ENCODE measurements at places on chromosomes 2 and 18.

DNA sequence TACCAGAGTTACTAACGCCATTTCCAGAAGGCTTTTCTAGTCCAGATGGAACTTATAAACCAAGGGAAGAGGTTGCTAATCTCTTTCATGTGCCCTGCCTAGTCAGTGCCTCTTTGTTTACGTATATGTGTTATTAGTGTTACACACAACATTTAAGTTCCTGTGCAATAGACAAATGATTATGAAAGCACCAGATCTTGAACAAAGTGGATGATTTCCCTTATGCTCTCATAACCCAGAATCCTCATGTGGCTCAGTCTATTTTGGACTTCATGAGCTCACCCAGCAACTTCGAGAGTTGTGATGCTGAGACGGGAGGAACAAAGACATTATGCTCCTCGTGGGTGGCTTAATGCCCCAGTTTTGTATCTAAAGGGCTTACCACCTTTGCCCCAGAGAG lies 214.4 kb upstream of the SP5 start:
- DNase-seq, result no peak

DNA sequence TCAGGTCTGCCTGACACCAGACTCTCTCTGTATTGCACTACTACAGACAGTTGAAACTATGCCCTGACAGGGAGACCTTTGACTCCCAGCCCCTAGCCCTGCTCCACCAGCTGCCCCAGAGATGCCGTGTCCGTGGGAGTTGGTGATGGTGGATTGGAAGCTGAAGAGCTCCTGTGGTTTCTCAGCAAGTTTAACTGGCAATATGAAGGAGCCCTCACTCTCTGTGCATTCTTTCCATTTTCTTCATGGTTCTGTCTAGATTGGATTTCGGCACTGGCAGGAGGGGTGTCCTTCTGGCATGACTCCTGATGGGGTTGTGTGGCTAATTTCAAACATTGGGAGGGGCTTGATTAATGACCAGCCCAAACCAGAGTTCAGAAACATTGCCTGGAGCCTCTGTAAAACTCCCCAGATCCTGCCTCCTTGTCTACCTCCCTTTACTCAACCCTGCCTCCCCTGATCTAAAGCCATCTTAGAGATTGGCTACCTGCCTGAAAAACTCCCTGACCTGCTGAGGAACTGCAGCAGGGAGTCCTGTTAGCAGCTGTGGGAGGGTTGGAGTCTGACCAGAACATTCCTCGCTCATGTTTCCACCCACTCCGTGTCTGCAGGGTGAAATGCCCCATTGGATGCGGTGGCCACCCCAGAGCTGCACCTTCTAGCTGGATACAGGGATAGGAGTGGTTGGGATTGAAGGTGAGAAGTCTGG lies 206.9 kb upstream of the SPRED2 start:
- DNase-seq, result no peak

DNA sequence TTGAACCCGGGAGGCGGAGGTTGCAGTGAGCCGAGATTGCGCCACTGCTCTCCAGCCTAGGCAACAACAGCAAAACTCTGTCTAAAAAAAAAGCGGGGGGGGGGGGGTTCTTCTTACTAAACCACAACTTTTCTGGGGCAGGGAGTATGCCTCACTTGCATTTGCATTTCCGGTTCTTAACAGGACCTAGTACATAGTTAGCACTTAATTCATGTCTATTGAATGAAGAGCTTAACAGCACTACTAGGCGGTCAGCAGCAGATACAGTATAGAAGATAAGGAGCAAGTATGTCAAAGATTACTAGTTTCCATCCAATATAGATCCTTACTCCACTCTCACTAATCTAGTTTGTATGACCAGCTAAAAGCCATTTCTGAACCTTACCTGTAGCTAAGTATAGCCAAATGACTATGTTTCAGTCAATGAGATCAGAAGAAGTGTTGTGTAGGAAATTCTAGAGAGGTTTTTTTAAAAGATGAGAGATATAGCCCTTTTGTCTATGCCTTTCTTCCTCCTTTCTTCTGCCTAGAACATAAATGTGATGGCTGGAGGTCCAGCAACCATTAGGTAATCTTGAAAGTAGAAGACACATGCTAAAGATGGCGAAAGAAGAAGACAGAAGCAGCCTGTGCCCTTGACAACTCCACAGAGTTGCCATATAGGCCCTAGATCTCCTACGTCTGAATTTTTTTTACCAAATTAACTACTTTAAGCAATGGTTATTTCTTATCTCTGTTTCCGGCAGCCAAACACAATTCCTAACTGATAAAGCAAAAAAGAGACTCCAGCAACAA lies 11.3 kb downstream of the HYCC2 start:
- DNase-seq, result no peak

DNA sequence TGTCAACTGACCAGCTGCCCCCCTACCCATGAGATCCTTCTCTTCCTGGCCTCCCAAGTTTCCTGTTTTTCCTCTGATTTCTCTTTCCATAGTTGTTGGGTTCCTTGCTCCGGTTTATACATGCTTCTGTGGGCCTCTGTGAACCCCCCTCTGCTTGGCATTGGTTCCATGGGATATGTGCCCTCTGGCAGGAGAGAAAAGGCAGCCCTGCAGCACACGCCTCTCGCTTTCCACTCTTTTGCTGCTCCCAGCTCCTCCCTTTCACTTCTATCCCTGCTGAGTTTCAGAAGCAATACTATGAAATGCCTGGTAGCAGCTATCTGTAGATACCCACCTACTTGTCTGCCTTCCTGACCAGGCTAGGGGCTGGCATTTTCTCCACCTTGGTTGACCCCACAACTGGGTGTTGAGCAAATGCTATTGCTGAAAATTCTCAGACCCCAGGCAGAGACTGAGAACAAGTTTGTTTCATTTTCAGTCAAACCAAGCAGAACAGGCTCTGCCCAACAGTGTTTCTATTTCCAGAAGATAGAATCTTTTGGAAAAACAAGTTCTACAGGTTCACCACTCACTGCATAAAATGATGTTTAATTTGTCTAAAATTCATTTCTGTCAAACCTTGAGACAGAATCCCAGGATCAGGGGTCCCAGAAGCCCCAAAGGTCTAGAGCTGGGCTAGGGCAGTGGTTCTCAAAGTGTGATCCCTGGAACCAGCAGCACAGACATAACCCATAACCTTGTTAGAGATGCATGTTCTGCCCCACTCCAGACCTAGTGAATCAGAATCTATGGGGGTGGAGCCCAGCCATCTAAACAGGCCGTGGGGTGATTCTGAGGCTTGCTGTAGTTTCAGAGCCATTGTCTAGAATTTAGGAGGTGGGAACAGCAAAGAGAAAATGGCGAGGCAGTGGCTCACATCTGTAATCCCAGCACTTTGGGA lies 13.4 kb downstream of the CAPG start:
- DNase-seq, result no peak

GRCh38 chr2:175684466-175684865 lies 317.6 kb downstream of the LNPK start:
- no peak for DNase-seq

- DNase-seq, result no peak
Observed at GRCh38 chr2:217947383-217948350, 55.1 kb downstream of the TNS1 start.

DNA sequence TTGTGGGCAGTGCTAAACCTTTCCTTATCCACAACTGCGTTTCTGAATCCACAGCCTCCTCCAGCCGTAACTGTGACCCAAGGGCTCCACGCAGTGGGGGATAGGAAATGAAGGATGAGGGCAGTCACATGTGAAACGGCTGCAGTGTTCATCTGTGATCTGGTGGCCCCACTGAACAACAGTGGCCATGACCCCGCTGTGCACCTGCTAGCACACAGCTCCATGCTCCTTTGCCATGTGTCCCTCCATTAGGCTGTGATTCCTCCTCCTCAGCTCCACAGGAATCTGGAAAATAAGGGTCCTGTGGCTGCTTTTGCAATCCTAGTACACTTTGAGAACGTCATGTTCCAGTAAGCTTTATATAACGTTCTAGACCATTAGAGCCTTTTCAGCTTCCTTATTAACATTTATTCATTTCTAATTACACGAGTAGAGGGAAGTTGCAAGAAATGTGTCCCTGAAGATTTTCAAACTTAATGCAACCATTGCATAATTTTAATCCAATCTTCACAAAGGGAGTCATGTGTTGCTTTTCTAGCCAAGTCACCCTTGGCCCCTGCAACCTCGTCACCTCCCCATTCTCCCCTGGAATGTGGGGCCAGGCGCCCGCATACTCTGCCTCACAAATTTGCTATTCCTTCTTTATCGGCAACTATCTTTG lies 7.1 kb upstream of the NAPG start:
- DNase-seq, result no peak

DNA sequence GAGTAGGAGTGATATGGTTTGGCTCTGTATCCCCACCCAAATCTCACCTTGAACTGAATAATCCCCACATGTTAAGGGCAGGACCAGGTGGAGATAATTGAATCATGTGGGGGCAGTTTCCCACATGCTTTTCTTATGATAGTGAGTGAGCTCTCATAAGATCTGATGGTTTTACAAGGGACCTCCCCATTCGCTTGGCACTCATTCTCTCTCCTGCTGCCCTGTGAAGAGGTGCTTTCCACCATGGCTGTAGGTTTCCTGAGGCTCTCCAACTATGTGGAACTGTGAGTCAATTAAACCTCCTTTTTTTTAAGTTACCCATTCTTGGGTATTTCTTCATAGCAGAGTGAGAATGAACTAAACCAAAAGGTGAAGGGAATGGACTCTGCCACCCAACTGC lies 207.5 kb downstream of the LOXHD1 start:
- DNase-seq, result no peak

GRCh38 chr2:95265182-95265581 lies 9.1 kb upstream of the PROM2 start:
- DNase-seq, result no peak

DNA sequence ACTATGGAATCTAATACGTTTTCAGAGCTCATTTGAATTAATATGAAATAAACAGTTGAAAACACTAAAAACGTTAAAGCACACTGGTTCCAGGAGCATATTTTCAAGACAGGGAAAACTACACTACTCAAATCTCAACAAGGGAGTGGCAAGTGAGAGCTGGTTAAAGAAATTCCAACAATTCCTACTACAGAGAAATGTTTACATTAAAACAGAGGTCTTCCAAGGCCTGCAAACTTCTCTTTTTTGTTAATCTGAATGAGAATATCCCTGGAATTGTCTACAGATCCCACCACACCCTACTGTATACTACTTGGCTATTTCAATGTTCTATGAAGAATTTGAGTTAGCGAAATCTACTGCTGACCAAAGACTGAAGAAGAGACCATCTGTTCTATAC lies 231.5 kb downstream of the ZEB2 start:
- DNase-seq, result no peak

GRCh38 chr2:235518322-235519090 lies 24.7 kb downstream of the AGAP1 start:
- no peak for DNase-seq

DNA sequence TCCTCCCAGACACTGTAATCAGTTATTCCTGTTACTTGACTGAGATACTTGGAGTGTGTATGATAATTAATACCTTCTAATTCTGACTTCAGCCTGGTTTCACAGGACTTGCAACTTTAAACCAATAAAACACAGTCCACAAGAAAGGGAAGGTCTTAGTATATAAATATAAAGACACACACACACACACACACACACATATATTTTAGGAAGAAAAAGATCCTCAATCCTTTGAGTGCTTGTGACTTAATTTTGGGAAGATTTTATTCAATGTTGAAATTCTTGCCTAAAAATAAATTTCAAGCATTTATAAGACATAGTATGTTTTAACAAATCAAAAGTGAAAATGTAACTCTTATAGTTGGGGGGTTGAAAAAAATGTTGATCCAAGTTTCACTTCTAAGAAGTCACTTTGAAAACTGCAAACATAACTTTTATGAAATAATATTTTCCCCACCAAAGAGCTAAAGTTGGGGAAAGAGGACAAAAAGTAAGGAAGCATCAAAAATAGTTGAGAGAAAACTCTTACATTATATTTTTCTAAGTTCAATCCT lies 824 bp upstream of the VPS54 start:
- DNase-seq, result no peak

DNA sequence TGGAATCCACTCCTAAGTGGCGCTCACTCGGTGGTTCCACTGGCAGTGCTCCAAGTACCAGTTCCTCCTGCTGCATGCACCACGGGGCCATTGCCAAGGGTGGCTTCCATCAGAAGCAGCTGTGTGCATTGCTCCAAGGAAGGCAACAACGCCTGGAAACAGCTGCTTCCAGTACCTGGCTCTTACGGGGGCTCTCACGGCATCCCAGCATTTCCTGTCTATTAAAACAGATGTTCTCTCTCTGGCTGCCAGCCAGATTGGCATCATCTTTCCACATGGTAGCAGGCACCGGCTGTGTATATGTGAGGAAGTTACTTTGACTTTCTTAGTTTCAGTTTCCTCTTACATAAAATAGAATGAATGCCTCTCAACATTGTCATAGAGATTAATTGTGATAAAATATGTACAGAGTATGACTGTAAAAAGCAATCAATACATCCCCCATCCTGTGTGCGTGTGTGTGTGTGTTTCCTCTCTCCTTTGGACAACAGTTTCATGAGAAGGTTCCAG lies 84.9 kb downstream of the CMPK2 start:
- DNase-seq, result no peak

- DNase-seq, result no peak
Observed at GRCh38 chr2:172088245-172089004, 3.1 kb downstream of the DLX1 start.

GRCh38 chr2:216335252-216335651 lies 37.0 kb downstream of the MARCHF4 start:
- no peak for DNase-seq

Data from iPS DF 6.9 (cell line).